Activated CD4-positive, alpha-beta T cell treated with anti-CD3 and anti-CD28 coated beads, Interleukin-2, amount 10 ng/mL, durations not matched to agents 24 days and 14 days (primary cell): ENCODE measurements at places on chromosomes 13 and 19. TPM values are rescaled to one million over a fixed set of nuclear protein-coding genes. Genes with fewer than 3 reads are reported as not detected.

Gene ZNF808
- 21.2 and 21.6 TPM in 2 replicates for total RNA-seq

Gene FSD1
- 44.2 and 44.3 TPM in 2 replicates for total RNA-seq

Gene HS6ST3
- total RNA-seq, result not detected in 2 replicates

Gene NLRP4
- total RNA-seq, result not detected in 2 replicates

Gene TOMM40
- 208 and 213 TPM in 2 replicates for total RNA-seq

Gene MBD3L3
- total RNA-seq, result not detected in 2 replicates

DNA sequence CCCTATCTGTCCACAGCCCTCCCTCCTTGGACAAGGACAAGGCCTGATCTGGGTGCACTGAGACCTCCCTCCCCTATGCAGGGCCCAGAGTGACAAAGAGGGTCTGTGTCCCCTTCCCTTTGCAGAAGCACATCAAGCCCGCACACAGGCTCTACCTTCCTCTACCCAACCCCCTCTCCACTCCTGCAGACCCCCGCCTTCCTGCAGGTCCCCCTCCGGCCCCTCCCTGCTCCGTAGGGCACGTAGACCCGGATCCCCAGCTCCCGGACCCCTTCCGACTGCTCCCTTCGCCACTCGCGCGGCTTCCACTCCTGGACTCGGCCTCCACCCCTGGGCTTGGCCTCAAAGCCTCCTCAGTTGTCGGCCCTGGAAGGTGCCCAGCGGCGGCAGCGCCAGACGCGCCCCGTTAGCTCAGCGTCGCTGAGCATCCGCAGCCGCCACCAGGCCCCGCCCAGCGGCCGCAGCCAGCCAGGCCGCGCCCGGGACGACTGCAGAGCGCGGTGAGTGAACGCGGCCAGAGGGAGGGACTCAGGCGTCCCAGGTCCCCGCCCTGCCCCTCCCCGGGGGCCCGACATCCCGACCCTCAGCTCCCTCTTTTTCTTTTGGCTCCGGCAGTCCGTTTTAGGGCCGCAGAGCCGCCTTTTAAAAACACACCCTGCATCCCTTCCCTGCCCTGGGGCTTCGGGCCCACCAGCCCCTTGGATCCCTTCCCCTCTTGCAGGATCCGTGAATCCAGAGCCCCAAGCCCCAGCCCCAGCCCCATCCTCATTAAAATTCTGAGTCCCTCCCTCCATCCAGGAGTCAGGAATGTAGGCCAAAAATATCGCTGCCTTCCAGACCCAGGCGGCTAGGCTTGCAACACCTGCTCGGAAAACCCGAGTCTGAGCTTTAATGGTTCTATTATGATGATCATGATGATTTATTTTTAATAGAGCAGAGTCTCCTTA, 1.5 kb upstream of the MYADM start:
- peak overlapping the region; percentile 99 for H3K4me3 ChIP-seq
- peaks cover 33% of the 10 kb centered on the region for H3K4me1 ChIP-seq
- H3K27ac ChIP-seq, result peak overlapping the region; percentile 98
- H3K27me3 ChIP-seq, result peaks cover 5% of the 10 kb centered on the region
- peaks cover 6% of the 10 kb centered on the region for H3K36me3 ChIP-seq

DNA sequence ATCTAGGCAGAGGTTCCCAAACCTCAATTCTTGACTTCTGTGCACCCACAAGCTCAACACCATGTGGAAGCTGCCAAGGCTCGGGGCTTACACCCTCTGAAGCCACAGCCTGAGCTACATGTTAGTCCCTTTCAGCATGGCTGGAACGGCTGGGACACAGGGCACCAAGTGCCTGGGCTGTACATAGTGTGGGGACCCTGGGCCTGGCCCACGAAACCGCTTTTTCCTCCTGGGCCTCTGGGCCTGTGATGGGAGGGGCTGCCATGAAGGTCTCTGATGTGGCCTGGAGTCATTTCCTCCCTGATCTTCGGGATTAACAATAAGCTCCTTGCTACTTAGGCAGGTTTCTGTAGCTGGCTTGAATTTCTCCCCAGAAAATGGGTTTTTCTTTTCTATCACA, 108.1 kb downstream of the HS6ST3 start:
- no peak for DNase-seq
- H3K27me3 ChIP-seq, result no peaks in the 10 kb centered on the region
- H3K4me3 ChIP-seq, result no peak overlapping the region
- H3K4me1 ChIP-seq, result no peaks in the 10 kb centered on the region
- H3K36me3 ChIP-seq, result no peaks in the 10 kb centered on the region
- no peak overlapping the region for H3K27ac ChIP-seq

- H3K27me3 ChIP-seq, result peaks cover 10% of the 10 kb centered on the region
- H3K36me3 ChIP-seq, result no peaks in the 10 kb centered on the region
- H3K27ac ChIP-seq, result peak overlapping the region; percentile 21
- peaks cover 25% of the 10 kb centered on the region for H3K4me1 ChIP-seq
- no peak overlapping the region for H3K4me3 ChIP-seq
Observed at GRCh38 chr13:51837016-51837415, 8.0 kb downstream of the TMEM272 start.

DNA sequence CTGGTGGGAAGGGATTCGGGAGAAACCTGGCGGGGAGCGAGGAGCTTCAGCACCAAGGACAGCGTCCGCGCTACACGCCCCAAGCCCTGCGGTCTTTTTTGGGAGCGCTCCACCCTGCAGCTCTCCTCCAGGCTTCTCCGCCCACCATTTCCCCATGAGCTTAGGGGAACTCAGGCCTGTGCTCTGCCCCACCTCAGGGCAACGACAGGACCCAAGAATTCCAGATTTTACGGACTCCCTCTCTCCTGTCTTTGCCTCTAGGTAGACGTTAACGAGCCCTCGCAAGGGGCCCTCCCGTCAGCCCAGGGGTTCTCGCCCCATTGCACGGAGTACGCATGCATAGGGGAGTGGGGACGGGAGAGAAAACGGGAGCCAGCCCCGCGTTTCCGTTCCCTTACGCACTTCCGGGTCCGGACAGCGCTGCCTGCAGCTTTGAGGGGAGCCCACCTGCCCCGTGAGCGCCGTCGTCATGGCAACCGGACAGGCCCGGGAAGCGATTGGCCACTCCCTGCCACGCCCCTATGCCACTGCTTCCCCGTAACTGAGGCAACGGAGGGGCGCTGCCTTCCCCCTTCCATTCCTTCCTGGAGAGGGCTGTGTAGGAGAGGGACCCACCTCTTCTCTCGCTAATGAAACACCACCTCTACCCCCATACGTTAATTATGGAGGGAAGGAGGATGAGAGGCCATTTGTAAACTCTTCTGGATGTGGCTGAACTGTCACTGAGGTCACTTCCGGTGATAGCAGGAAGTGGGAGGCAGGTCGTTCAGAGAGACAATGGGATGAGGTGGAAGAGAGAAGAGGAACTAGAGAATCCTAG, 20.8 kb downstream of the NOVA2 start:
- H3K27me3 ChIP-seq, result peaks cover 11% of the 10 kb centered on the region
- H3K4me1 ChIP-seq, result peaks cover 16% of the 10 kb centered on the region
- H3K27ac ChIP-seq, result no peak overlapping the region
- peak; percentile 88 for DNase-seq

DNA sequence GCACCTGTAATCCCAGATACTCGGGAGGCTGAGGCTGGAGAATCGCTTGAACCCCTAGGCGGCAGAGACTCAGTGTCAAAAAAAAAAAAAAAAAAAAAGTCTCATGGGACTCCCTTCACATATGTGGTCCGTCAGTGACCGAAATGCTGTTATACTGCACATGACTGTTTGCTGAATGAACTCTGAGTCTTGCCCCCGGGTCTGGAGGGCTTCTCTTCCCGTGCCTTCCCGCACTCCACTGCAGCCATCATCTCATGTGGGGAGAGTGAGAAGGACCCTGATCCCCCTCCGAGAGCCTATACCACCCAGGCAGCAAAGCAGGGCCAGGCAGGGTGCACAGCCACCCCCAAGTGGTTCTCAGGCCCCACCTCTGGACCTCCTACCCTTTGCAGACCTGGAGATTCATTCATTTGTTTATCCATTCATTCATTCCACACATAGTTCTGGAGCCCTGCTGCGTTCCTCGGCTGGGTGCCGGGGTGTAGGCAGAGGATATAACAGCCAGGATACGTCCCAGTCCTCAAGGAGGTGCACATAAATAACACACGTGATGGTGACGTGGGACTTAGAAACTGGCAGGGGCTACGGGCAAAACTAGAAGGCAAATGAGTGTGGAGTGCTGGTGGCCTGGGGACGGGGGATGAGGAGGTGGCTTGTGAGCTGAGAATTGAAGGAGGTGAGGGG, 14.2 kb downstream of the NDUFA11 start:
- H3K36me3 ChIP-seq, result no peaks in the 10 kb centered on the region
- H3K4me3 ChIP-seq, result no peak overlapping the region
- H3K4me1 ChIP-seq, result no peaks in the 10 kb centered on the region
- no peak for DNase-seq

DNA sequence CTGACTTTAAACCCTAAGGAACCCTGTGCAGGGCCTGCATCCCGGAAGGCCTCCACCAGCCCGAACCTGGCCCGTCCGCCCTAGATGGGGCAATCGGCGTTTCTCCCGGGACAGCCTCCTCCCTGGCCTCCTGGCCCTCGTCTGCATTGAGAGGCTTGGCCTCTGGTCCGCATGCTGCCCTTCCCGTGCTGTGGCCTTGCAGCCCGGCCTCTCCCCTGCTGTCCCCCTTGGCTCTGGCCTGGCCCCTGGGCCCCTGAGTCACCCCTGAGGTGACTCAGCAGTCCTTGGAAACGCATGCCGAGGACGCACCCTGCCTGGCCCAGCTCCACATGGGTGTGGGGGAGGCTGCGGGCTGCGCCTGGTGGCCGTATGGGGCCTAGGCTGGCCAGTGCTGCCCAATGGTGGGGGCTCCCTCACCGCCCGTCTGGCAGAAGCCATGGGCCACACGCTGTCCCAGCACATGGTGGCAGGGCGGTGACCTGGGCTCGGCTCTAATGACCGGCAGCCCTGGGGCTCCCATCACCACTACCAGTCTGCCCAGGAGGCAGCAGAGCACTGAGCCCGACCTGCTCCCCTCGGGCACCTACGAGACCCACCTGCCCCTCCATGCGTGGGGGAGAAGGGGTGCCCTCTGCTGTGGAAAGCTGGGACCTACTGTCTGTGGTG, 25.7 kb downstream of the SH3GL1 start:
- no peak for DNase-seq
- peaks cover 50% of the 10 kb centered on the region for H3K4me1 ChIP-seq
- H3K27me3 ChIP-seq, result no peaks in the 10 kb centered on the region
- H3K4me3 ChIP-seq, result no peak overlapping the region

DNA sequence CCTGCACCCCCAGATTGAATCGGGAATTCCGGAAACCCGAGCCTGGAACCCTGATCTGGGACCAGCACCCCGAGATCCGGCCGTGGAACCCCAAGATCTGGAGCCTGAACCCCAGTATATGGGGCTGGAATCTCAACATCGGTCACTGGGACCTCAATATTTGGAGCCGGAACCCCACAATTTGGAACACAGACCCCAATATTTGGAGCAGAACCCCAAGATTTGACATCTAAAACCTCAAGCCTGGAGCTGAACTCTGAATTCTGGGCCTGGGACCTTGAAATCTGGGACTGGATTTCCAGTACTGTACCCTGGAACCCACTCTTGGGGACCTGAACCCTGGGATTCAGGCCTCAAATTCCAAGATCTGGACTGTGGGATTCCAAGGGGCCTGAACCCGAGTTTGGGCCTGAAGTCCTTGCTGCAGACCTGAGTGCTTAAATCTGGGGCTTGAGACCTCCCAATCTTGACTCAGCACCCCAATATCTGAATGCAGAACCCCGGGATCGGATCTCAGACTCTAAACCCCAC, 629 bp downstream of the LRFN3 start:
- no peak overlapping the region for H3K27ac ChIP-seq
- no peaks in the 10 kb centered on the region for H3K27me3 ChIP-seq
- DNase-seq, result no peak
- peaks cover 12% of the 10 kb centered on the region for H3K36me3 ChIP-seq
- H3K4me1 ChIP-seq, result peaks cover 26% of the 10 kb centered on the region

DNA sequence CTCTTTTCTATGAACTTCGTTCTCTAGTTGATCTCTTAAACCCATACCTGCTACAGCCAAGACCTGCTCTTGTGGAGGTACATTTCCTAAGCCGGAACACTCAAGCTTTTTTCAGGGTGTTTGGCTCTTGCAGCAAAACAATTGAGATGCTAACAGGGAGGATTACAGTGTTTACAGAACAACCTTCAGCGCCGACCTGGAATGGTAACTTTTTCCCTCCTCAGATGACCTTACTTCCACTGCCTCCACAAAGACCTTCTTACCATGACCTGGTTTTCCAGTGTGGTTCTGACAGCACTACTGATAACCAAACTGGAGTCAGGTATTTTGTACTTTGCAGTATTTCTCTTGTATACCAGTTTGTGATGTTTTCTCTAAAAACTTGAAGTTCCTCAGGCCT, 506 bp downstream of the KCNRG start:
- peaks cover 16% of the 10 kb centered on the region for H3K4me1 ChIP-seq
- peak overlapping the region; percentile 48 for H3K27ac ChIP-seq
- no peak for DNase-seq
- peaks cover 74% of the 10 kb centered on the region for H3K36me3 ChIP-seq
- no peak overlapping the region for H3K4me3 ChIP-seq
- no peaks in the 10 kb centered on the region for H3K27me3 ChIP-seq

DNA sequence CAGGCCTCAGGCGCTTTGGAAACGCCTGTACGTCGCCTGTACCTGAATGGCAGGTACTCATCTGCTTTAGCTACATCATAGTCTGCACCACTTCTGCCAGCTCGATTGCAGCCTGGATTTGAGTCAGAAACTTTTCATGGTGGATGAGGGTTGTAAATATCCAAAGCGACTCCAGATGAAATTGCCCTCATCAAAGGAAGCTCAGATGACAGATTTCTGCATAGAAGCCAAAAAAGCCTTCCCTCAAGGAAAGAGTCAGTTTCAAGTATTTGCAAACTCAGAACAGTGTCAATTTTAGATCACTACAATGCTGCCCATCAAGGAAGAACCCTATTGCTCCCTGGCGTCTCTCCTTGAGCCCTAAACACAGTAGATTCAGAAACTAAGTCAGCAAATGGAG, 38.8 kb upstream of the IGFL4 start:
- H3K27ac ChIP-seq, result no peak overlapping the region
- H3K36me3 ChIP-seq, result peaks cover 2% of the 10 kb centered on the region
- peaks cover 60% of the 10 kb centered on the region for H3K27me3 ChIP-seq
- peaks cover 2% of the 10 kb centered on the region for H3K4me1 ChIP-seq
- no peak overlapping the region for H3K4me3 ChIP-seq
- no peak for DNase-seq

GRCh38 chr19:1265615-1266128, 3.5 kb upstream of the CIRBP start:
- H3K36me3 ChIP-seq, result peaks cover 8% of the 10 kb centered on the region
- H3K4me3 ChIP-seq, result peak overlapping the region; percentile 71
- H3K4me1 ChIP-seq, result peaks cover 41% of the 10 kb centered on the region
- peak overlapping the region; percentile 15 for H3K27ac ChIP-seq
- peak; percentile 79 for DNase-seq

DNA sequence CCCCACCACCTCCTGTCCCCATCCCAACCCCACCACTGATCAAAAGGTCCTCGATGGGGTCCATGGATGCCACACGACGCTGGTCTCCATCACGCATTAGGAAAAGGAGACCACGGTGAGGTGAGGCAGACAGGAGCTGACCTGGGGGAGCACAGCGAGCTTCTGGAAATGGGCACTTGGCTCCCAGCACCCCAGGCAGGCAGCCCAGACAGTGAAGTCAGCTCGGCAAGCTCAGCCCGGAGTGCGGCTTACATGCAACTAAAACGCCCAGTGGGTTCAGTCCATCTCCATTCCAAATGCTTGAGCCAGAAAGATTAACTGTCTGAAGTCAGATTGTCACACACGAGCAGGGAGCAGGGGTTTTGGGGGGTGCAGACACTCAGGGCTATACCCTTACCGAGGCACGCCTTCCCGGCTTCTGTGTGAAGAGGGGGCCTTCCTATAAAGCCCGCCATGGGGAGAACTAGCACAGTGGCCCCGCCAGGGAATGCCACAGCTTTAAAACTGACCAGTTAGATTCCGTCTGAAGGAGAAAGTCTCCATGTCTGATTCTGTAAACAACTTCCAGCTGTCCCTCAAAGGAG, 79.4 kb downstream of the SPACA7 start:
- H3K4me1 ChIP-seq, result no peaks in the 10 kb centered on the region
- DNase-seq, result no peak
- no peak overlapping the region for H3K4me3 ChIP-seq
- no peak overlapping the region for H3K27ac ChIP-seq
